ENCODE measurements at places on chromosomes 11 and 22. TPM values are rescaled to one million over a fixed set of nuclear protein-coding genes. Genes with fewer than 3 reads are reported as not detected.

The GNAZ gene
- not detected for total RNA-seq

The SMIM38 gene
- total RNA-seq: not detected

The SHISA8 gene
- total RNA-seq: 0.72 TPM

The MN1 gene
- total RNA-seq: 0.36 TPM

The LSP1 gene
- total RNA-seq: 190 TPM

The FGF4 gene
- not detected for total RNA-seq

The ISX gene
- not detected for total RNA-seq

The NCR3LG1 gene
- total RNA-seq: 11.2 TPM

The CSRP3 gene
- total RNA-seq: not detected

The EFCAB6 gene
- total RNA-seq: 0.22 TPM

The GSTP1 gene
- 56.8 TPM for total RNA-seq

The CABP4 gene
- 5.2 TPM for total RNA-seq

The STK33 gene
- total RNA-seq: 1.1 TPM

The DRAP1 gene
- 62.2 TPM for total RNA-seq

The OR2AG1 gene
- total RNA-seq: not detected

The TSPAN18 gene
- total RNA-seq: 6.1 TPM

The BIRC3 gene
- total RNA-seq: 88.0 TPM

The DENND6B gene
- 3.1 TPM for total RNA-seq

The INTS4 gene
- total RNA-seq: 39.4 TPM

The PATE2 gene
- not detected for total RNA-seq

The UBQLNL gene
- 0.16 TPM for total RNA-seq
